ENCODE measurements at places on chromosomes 7 and 10. TPM values are rescaled to one million over a fixed set of nuclear protein-coding genes. Genes with fewer than 3 reads are reported as not detected.

The FXYD4 gene
- not detected for total RNA-seq

DNA sequence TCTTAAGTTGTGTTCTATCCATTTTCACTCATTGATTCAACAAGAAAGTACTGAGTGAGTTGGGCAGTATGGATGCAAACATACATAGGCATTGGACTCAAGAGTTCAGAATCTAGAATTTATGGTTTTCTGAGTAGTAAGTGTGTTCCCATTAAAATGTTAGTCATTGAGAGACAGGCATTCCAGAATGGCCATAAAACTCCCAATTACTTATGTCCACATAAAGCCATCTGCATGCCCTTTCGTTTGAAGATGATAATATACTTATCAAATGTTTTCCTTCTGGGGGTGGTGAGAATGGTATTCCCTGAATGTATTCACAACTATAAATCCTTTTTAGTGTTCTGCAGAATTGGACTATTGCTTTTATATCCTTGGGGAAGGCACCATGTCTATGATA is 131.6 kb downstream of the CD36 start:
- no peak for DNase-seq

DNA sequence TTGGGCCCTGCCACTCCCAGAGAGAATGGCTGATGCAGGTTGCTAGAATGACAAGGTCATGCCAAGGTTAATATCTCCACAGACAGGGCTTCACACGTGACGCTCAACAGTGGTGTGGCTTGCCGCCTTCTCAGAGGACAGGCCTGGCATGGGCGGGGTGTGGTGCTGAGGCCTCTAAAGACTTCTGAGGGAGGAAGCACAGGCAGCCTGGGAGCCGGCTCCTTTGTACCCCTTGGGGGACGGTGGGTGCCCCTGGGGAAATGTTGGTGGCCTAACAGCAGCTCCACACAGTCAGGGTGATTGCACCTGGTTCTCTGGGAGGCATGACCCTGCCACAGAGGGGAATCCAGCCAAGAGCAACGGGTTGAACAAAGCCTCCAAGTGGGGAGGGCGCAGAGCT is 115.1 kb downstream of the PKD1L1 start:
- DNase-seq: no peak

GRCh38 chr10:33212061-33212748 is 122.3 kb downstream of the NRP1 start:
- DNase-seq: no peak

DNA sequence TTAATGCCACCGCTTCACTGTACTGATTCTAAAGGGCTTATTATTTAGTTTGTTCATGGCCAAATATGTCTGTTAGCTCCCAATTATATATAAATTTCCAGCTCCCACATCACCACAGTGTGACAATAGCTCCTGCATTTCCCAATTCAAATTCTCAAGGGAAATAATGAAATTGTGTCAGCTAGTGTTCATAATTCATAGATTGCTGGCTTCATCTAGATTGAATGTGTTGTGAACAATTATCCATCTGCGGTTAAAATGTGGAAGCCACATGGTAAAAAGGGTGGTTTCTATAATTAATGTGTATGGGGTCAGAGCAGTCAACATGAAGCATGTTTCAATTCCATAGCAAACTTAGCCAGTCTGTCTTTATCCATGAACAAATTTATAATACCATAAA is 154.3 kb downstream of the SEMA3E start:
- no peak for DNase-seq

DNA sequence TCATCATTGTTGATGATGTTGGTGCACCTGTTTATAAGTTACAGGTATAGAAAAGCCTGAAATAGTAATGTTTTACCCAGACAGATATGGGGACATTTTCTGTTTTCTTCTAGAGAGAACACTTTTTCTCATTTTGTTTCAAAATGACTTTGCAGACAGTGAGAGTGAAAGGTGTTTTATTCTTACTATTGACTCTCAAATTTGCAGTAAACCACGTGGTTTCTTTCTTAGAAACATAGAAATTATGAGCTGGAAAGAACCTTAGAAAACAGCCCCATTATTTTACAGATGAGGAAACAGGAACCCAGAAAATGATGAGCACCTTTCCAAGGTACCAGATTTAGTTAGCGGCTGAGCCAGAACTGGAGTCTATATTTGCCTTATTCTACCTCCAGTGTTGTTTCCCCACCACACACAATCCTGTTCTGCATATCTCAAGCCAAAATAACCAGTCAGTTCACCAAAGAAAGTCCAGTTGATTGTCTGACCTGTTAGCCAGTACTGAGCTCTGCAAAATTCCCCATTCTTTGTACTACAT is 138.9 kb upstream of the AHR start:
- DNase-seq: no peak

The ITIH5 gene
- total RNA-seq: 67.9 TPM

DNA sequence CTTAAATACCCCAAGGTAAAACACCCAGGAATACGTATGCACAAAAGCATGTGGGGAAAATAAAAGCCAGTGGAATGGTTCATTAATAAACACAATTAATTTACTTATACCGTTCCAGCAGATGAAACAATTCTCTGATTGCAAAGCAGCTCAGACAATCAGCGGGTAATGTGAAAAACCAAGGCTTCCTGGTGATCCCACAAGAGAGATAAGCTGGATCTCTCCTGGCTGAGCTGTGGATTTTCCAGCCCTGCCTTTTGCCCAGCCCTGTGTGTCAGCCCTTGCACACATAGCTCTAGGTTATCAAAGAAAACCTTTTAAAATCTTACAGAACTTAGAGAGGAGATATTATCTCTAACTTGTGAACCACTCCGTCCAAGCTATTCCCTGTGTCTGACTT is 1010.7 kb upstream of the AUTS2 start:
- DNase-seq: no peak

The ZSCAN25 gene
- 14.3 TPM for total RNA-seq

- no peak for DNase-seq
Measured at GRCh38 chr10:123408660-123409059, 254.5 kb downstream of the BUB3 start.

DNA sequence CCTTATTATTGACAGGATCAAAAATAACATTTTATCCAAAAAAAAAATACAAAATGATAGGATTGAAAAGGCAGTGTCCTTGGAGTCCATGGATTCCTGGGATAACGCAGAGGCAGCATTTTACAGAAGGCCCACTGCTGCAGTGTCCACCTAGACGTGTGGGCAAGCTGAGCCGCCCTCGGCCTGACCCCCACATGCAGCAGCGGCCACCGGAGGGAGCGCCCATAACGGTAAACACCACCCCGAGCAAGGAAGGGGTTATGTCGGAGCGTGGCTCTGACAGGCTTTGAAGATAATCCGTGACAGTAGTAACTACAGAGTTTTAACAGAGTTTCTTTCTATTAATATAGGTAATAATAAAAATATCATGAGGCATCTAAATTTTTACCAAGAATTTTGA is 45.3 kb upstream of the PITRM1 start:
- no peak for DNase-seq

DNA sequence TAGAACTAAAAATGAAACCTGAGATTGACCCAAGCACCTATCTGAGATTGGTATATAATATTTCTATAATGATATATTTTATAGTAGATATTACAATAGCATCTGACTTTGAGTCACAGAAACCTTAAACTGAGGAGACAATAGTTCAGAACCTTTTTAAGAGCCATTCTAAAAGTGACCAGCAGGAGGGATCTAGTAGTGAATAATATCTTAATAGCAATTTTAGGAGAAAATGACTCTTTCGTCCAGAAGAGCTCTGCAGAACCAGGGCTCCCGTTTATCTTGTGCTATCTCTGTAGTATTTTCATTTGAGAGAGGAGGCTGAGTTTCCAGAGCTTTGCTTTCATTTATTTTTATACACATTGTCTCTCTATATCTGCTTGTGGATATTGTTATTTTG is 68.1 kb downstream of the PODXL start:
- no peak for DNase-seq
